ENCODE measurements at places on chromosomes 6 and 20.

DNA sequence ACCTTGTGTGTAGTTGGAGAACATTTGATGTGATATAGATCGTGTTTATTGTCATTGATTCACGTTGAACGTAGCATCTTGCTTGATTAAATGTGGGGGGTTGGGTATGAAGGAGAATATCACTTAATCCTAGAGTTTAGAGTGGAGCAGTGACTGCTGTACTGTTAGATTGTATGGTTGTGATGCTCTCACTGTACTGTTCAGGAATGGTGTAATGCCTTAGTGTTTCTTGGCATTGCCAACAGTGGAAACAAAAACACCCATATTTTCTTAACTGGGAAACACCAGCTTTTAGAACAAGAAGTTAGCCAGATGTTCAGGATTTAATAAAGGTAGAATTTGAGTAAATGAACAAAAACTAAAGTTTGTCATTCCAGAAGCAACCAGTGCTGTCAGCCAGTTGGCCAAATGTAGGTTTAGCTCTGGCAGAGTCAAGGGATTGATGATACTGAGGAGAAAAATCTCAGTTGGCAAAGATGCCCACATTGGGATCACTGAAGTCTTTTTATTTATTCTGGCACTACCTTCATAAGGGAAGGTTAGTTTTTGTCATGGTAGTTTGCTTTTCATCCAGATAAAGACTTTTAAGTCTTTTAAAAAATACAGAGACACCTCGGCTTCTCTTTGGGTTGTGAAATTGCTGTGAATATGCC, 129.9 kb downstream of the JARID2 start:
- DNase-seq, result no peak

DNA sequence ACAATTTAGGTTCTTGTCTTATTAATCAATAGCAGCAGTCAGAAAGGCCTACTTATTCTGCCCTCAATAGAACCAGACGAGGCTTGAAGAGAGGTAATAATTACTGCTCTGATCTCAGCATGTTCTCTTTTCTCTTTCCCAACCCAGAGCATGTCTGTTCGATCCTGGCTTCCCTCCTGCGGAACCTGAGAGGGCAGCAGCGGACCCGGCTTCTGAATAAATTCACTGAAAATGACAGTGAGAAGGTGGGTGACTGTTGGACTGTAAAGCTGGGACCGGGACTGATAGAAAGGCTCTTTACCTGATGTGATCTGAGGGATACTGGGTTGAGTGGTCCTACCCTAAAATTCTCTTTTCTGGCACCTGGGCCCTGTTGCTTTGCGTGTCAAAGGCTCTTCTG, 63.0 kb upstream of the VSTM2L start:
- no peak for DNase-seq

DNA sequence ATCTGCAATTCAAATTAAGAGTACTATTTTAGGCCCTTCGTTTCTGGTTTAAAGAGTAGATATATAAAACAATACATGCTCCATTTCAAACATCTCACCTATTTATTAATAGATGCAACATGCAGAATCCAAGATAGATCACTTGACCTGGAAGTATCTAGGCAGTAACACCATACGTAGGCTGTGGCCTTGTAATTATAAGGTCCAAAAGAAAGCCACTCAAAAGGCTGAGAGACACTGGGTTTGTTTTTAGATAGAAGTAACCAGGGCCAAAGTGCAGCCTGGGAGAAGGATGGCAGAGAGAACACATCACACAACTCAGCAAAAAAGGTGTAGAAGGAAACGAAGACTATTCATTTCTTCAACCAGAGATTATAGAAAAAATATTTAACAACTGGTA, 8.4 kb upstream of the GFOD1 start:
- no peak for DNase-seq

GRCh38 chr6:33630014-33630413, 8.9 kb downstream of the ITPR3 start:
- no peak for DNase-seq

DNA sequence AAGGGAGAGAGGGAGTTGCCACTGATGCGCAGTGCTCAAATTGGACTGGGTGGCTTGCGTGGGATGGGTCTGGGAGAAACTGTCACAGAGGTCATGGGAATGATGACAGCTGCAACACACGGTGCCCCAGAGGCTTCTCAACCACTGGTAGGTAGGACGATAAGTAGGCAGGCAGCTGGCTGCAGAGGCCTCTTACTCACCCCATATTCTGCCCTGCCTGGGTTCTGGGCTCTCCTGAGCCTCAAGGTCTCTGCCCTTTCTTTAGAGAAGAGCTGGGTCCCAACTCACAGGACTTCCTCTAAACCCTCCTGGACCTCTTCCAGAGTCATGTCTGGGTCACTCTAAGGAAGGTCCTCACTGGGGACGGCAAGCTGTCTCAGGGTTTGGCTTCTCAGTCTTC, 37.2 kb upstream of the RNF24 start:
- DNase-seq, result no peak

GRCh38 chr20:59820204-59821041, 113.0 kb downstream of the SYCP2 start:
- DNase-seq, result no peak

DNA sequence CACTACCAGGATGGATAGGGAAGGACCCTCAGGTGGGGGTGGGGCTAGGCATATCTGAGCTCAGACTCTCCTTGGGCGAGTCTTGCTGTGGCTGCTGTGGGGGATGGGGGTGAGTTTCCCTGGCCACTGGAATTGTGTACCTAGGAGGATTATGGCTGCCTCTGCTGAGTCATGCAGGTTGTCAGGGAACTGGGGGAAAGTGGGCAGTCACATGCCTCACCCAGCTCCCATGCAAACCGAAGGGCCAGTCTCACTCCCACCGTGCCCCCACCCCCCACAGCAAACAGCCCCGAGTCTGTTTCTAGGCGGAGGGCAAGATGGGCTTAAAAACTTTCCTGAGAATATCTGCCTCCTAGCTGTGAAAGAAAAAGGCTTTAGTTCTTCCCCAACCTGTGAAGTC, 210.3 kb upstream of the FERMT1 start:
- peak; percentile 7 for DNase-seq

DNA sequence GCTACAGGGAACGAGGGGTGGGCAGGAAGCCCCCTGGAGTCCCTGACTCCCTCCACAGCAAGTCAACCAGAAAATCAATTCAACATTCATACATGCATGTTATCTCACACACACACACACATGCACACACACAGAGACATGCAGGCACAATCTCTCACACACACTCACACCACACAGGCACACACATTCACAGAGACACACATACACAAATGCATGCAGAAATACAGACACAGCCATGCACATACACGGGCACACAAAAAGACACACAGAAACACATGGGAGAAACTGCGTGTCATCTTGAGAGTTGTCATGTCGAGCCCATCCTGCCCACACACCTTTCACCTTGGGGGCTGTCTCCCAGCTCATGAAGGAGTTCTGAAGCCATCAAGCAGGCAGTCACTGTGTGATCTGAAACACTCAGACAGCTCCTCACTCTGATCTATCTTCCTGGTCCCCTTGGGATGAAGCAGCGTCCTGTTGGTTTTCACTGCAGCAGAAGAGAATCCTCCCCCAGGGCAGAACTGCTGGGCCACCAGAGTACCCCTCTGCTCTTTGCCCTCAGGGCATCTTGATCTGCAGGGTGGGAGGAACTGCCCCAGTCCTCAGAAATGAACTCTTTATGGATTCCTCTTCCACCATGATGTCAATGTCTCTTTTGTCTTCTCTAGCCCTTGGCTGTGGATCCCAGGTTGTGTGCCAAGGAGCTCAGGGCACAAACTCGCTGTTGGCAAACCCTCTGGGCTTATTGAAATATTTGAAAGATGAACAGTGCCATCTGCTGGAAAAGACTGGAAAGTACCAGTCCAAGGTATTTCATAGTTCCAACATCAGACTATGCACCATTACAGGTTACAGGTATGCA, 8.8 kb downstream of the RAET1L start:
- DNase-seq, result peak; percentile 27

- DNase-seq, result no peak
These were observed 1.5 kb upstream of the PRSS35 start for GRCh38 chr6:83510791-83511190.

GRCh38 chr20:20524756-20525155, 156.9 kb downstream of the INSM1 start:
- no peak for DNase-seq

DNA sequence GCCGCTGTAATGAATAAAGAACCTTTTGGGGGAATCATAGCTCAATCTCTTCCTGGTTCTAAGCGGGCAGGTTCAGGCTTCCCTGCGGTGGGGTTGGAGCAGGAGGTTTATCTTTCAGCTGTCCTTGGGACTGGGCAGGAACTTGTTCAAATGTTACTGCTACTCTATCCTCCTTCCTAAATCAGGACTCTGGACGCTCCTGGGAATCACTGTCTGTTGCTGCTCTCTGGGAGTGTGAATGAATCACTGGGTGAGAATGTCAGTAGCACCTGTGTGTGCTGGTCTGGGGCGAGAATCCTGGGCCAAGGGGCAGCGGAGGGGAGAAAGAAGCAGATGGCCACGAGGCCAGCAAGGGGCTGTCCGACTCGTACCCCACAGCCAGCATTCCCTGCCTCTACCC, 65.4 kb upstream of the ZNFX1 start:
- DNase-seq, result peak; percentile 27

DNA sequence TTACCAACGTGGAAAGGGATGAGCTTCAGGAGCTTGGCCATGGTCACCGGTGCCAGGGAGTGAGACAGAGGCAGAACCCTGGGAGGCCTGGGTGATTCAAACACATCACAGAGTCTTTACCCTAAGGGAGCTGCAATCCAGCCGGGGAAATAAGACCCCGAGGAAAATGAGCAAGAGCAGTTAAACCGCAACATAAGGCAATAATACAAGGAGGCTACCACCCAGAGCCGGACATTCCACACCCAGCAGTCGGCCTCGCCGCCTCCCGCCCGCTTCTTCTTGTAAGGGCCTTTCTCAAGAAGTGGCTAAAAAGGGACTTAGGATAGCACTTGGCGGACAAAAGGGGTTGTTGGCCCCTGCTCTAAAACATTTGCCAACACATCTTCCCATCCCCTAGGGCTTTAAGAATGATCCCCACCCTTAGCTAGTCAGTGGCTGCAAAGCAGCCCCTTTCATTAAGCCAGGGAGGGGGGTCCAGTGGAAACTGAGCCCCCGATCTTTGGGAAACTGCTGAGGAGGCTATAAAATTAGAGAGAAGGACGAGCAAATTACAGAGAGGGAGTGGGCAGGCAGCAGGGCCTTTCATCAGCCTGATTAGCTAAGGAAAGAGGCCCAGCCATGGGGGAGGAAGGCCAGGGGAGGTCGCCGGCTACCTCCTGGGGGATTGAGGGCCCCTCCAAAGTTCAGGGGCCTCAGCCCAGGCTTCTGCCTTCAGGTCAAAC, 34.3 kb downstream of the SNX5 start:
- no peak for DNase-seq

DNA sequence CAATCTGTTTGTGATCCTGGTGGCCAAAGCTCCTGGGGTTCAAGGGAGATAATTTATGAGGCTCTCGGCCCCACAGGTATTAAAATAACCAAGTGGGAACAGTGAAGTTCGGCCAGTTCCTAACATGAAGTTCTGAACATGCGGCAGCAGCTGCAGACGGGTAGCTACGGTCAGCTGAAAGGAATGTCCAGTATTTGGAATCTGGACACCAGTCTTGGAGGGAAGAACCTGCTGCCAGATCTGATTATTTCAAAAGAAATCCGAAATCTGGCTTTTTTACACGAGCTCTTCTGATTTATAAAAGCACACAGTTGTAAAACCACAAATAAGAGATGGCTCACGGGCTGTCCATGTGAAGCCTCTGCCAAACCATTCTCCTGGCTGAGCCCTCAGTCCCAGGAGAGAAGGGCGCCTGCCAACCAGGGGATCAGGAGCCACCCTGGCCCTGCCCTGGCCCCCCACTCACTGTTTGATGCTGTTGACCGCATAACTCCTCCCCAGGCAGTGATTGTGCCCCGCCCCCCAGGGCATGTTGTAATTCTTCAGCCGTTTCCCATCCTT, 28.2 kb upstream of the KCNB1 start:
- DNase-seq, result no peak

DNA sequence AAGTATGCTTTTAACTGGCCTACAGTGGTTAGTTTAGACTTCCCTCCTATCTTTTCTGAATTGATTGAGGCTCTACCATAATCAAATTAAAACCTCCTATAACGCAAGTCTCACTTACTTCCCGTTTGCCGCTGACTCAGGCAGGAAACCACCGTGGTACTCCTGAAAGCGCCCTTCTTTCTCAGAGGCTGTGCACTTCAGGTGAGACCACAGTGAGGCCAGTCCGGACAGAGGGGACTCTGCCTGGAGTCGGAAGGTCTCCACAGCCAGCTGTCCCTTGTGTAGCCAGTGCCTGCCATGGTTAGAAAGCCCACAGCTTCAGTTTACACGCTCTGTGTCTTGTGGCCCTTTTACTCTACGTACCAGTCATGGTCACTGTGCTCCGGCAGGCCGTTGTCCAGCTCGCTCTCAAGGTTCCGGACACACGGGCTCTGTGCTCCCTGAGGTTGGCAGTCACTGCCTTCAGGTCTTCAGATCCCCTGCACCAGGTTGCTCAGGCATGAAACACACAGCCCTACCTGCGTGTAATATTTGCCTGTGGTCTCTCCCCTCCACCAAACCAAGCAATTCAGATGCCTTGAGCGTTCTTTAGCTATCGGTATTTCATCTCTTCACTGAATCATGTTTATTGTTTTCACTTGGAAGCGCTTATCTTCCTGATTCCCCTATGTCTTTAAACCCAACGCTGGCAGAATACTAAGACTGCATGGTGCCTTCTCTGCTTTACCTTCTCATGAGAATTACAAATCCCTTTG, 178.8 kb downstream of the SMOC2 start:
- no peak for DNase-seq

GRCh38 chr20:43323592-43323991, 133.9 kb upstream of the PTPRT start:
- DNase-seq, result no peak

DNA sequence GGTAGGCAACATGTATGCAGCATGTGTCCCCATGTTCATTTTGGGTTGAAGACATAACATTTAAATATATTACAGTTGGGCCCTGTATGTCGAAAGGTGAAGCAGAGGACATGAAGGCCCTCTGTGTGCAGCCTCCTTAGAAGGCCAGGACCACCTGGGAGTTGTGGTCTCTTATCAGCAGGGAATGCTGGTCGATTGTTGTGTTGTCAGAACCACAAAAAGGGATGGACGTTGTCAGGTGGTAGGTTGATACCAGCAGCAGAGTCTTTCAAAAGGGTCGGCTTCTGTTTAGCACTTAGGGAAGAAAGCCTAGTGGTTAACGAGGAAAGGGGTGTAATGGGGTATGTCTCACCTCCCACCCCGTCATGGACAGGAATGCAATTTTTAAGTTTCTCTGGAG, 67.3 kb upstream of the SLC22A1 start:
- DNase-seq, result no peak

GRCh38 chr20:4483486-4483885, 238.2 kb upstream of the PRND start:
- no peak for DNase-seq

- no peak for DNase-seq
These were observed 59.3 kb upstream of the ZNF217 start for GRCh38 chr20:53652859-53653517.

GRCh38 chr6:93017213-93017612, 402.1 kb downstream of the EPHA7 start:
- peak; percentile 18 for DNase-seq

GRCh38 chr20:62523473-62524203, 47.8 kb upstream of the GATA5 start:
- DNase-seq, result peak; percentile 44
